Hematopoietic multipotent progenitor cell treated with erythropoietin and hydrocortisone succinate and interleukin-3 and kit ligand, for 15 days (in vitro differentiated cells): ENCODE measurements at places on chromosomes 7 and 10.

- peak; percentile 84 for DNase-seq
These were observed 43.3 kb upstream of the NFKB2 start for GRCh38 chr10:102352066-102352715.

DNA sequence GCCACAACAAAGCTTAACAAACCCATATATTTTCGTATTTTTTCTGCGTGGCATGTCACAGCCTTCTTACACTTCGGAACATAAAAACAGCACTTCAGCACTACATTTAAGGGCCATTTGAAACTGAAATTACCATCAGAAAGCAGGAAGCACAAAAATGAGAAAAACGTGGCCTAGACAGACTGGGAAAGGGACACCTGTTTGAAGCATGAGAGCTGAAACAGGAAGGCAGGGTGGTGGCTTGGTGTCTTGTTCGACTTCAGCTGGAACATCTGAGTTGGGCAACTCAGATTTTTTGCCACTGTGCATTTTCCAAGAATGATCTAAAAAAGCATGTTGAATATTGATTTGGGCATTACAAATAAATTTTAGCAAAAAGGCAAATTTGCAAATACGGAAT is 243.2 kb downstream of the ELMO1 start:
- no peak for DNase-seq

DNA sequence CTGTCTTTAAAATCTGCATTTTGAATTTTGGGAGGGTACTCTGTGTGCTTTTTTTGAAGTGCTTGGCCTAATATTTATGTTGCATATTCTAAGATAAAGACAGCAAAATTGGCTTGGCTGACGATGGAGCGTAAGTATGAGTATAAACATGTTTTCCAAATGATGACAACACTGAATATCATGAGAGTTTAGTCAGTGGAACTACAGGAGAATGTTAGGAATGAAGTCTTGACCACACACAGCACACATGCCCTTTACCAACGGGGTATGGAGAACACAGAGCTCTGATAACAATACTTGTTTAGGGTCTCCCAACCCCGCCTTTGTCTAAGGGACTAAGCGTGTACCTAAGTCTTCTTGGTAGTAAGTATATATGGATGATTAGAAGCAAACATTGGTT is 253.9 kb upstream of the FZD8 start:
- no peak for DNase-seq

DNA sequence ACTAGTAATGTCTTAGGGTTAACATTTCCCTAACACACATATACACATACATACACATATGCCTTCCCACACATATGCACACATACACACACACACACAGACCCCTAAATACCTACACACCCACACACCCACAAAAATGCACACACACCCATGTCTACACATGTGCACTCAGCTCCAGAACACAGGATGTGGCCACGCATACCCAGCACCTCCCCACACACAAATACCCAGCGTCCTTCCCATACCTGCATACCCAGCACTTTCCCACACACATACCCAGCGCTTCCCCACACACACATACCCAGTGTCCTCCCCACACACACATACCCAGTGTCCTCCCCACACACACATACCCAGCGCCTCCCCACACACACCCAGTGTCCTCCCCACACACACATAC is 534.9 kb downstream of the DNAJB6 start:
- DNase-seq, result no peak

- no peak for DNase-seq
These were observed 15.0 kb downstream of the NOD1 start for GRCh38 chr7:30463405-30464145.

- DNase-seq, result no peak
These were observed 1.6 kb downstream of the GLUD1 start for GRCh38 chr10:87092861-87093631.

DNA sequence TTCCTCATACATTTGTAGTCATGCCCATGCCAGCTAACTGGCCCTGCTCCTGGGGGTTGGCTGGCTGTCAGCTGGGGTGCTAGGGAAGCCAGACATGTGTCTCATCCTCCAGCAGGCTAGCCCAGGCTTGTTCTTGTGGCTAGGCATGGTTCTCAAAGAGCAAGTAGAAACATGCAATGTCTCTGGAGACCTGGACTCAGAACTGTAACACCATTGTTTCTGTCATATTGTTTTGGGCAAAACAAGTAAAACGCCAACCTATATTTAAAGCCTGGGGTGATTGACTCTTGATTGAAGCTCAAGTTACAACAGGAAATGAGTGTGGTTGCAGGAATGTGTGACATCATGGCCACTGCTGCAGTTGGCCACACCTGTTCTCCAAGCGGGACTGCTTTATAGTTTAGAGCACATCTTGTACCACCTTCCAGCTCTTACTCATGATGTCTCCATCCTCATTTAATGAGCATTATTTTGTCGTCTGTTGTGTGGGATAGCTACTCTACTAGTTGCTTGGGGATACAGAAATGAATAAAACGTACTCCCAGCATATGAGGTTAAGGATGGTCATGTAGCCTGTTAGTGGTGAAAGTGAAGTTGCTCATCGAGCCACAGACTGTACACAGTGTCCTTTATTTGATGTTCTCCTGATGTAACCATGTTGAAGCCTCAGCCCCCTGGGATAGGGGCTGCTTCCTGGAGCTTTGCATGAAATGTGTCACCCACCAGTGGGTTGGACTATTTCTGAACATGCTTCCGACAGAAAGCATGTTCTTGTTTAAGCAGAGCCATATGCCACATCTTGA is 168.4 kb downstream of the SORCS3 start:
- no peak for DNase-seq

- DNase-seq, result no peak
These were observed 22.7 kb downstream of the FAM237B start for GRCh38 chr7:90298145-90299038.

DNA sequence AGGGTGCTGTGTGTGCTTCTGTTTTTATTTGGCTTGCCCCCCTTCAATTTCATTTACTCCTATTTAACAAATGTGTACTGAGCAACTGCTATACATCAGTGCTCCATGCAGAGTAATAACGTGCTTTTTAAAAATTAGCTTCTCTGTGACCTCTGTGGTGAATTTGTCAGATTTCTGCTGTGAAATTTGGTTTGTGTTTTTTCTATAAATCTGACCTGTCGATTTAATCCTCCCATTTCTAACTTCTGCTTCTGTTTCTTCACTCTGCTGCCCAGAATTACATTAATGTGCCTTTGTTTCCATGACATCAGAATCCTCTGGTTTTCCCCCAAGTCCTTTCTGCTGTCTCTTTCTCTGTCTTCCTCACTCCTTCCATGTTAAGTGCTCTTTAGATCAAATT is 123.8 kb upstream of the CACNA2D1 start:
- DNase-seq, result no peak
